ENCODE measurements at places on chromosomes 2 and 18. TPM values are rescaled to one million over a fixed set of nuclear protein-coding genes. Genes with fewer than 3 reads are reported as not detected.

- DNase-seq = no peak
Observed at GRCh38 chr18:38076346-38077070, 510.9 kb upstream of the CELF4 start.

DNA sequence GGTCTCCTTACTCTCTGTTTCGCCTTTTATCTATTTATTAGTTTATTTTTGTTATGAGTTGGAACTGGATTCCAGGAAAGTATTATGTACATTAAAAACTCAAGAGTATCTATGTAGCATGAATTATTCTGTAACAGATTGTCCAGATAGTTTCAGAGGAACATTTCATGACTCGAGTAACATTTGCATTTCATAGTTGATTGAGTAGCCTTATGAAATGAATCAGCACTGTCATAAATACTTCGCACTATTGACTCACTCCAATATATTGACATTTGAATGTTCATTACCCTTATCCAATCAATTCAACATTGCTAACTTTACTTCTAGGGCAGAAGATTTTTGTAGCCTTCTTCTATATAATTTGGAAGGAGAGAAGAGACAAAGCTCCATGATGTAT lies 11.3 kb upstream of the VRK2 start:
- DNase-seq = no peak

DNA sequence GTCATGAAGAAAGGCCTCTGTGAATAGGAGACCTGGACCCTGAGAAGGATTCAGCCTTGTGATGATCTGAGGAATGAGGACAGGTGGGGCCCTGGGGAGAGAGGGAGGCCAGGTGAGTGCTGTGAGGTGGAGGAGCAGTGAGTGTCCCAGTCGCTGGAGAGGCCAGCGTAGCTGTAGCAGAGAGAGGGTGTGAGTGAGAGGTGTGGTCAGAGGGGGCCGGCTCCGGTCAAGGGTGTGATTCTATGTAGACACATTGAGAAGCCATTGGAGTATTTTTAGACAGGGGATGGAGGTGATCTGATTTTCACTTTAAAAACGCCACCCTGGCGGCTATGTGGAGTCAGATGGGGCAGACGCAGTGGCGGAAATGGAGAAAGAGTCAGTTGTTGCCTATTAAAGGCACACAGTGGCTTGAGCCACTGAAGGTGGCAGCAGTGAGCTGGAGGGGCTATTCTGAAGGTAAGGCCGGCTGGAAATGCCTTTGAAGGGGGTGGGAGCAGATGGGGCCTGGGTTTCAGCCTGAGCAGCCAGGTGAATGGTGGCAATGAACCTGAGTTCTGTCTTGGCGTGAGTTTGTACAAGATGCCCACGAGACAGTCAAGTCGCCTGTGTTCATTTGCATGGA lies 55.6 kb downstream of the GREB1 start:
- peak; percentile 58 for DNase-seq

DNA sequence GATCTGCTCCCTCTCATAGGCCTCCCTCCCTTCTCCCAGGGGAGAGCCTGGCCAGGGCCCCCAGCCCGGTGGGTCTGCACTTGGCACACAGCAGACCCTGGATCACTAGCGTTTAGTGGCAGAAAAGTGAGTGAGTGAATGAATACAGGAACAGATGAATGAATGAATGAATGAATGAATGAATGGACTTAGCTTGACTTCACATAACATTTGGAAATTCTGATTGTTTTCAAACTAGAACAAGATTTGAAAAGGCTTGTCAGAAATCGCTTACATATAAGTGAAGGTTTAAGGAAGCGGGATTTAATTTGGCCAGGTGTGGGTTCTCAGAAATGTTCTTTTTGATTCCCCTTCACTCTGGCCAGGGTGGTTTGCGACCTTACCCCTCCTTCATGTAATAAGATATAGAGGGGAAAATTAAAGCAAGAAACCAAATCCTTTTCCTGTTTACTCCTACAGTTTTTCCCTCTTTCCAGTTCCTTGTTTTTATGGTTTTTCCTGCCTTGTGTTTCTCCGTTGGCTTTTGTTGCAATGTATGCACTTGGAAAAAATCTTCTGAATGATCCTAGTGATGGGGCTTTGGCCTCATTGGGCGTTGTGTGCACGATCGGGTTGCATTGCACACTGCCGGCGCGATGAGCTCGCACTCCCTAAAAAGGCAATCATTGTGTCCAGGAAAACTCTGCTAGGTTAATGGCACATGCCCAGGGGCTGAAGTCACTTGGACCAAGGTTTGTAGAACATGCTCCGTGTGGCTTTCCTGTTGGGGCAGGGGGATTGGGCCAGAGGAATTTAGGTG lies 16.4 kb downstream of the LRRFIP1 start:
- no peak for DNase-seq

- no peak for DNase-seq
Observed at GRCh38 chr18:74806700-74807416, 209.2 kb downstream of the ZNF407 start.

GRCh38 chr2:122905431-122905830 lies 1119.7 kb upstream of the CNTNAP5 start:
- no peak for DNase-seq

DNA sequence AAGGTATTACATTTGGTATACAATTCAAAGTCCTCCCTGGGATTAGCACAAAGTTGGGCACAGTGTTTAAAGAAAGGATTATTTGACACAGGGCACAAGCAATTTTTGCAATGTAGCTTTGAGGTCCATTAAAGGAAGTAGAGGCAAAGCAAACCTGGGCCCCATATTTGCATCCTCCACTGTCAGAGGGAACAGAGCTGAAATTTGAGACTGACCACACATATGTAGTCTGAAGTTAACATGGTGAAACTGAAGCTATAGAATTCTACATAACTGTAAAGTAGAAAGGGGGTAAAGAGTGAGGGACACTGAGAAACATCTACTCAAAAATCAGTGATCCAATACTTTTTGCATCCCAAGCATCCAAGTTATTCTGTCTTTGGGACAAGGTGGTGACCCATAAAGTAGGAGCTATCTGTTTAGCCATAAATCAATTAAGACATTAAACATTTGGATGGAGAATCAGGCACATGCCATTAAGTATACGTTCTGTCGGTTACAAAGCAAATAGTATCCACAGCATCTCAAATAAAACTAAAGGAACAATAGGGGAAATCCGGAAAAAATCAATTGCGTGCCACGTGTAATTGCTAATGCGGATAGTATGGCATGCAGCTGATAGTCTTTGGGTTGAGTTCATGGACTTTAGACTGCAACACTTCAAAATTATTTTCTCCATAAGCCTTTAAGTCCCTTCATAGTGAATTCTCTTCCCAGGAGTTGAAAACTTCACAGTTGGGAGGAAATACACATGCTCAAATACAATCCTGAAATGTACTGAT lies 72.6 kb downstream of the PLEKHM3 start:
- no peak for DNase-seq

DNA sequence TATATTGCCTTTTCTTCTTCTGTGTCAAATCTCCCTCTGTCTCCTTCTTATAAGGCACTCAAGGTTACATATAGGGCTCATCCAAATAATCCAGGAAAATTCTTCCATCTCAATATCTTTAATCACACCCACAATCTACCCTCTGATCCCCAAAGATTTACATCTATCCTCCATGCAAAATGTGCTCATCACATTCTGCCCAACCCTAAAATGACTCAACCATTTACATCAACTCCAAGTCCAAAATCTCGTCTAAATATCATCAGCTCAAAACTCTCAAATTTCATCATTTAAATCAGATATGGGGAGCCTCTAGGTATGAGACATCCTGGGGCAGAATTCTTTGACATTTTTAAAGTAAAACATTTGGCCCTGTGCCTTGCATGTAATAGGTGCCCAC lies 1349.8 kb downstream of the SUCLG1 start:
- no peak for DNase-seq

- DNase-seq = peak; percentile 34
Observed at GRCh38 chr2:30225131-30225762, 6.1 kb upstream of the LBH start.

- DNase-seq = no peak
Observed at GRCh38 chr18:27094621-27095020, 90.5 kb downstream of the CHST9 start.

- no peak for DNase-seq
Observed at GRCh38 chr2:121386707-121387106, 101.7 kb upstream of the TFCP2L1 start.

DNA sequence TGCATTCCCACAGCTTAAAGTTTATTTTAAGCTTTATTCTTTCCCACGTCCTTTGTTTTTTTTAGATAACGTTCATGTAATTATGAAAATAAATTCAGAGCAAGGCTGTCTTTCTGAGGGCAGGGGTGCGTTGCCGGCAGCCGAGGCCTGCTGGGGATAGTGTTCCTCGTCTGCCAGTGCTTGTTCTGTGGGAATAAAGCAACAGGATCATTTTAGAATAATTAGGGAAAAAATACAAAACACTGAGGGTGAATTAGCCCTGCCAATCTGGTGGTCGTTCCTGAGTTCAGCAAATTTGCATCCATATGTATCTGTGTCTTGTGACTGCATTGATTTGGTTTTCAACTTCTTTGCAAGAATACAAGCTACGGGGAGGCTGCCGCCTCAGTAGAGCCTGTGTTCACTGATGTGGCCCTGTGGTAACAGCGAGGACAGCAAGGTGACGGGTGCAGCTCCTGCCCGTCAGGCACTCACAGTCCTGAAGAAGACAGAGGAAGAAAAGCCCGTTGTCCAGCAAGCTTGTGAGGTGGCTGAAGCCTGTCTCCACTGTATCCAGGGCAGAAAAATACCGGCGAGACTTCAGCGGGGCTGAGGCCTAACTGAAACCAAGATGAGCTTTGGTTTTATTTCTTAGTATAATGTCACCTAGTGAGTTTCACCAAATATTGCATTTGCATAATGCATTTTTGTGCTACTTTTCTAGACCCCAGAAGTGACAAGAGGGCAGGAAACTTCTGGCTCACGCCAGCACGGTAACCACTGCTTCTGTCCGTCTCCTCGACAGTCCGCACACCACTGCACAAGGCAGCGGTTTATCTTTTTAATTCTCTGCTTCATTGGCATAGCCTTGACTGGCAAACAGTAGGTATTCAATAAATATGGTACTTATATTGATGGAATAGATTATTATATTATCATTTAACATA lies 64.5 kb downstream of the SH3YL1 start:
- no peak for DNase-seq

- DNase-seq = peak; percentile 37
Observed at GRCh38 chr2:123502931-123503330, 522.2 kb upstream of the CNTNAP5 start.

DNA sequence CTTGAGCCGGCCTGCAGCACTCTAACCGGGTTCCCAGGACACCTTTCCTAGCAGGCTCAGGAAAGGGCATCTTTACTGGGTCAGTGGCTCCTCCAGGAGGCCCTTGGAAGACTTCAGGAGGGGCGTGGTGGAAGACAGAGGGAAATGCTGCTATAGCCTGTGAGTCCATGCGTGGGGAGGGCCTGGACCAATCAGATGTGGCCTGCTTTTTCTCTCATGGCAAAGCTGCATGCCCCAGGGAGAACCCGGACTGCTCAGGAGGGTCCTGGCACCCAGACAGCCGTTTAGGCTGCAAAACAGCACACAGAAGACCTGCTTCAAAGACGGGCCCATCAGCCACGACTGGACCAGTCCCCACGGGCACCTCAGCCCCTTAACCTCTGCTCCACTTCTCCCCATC lies 84.4 kb downstream of the EIPR1 start:
- DNase-seq = no peak

- DNase-seq = no peak
Observed at GRCh38 chr2:239269173-239269885, 131.5 kb downstream of the HDAC4 start.

DNA sequence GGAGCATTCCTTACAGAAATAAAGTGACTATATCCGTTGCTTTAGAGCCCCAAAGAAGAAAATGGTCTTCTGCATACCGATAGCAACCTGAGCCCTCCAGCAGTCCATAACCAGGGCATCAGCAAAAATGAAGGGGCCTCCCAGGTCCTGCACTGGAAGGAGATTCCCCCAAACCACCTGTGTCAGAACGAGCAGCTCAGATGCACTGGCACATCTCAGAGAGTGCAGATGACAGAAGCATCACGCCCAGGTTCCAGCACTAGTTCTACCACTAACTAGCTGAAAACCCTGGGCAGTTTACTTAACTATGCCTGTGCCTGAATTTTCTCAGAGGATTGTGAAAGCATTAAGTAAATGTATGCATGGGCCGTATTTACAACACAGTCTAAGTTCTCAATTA lies 466.7 kb upstream of the MYT1L start:
- DNase-seq = no peak

GRCh38 chr2:102888514-102888913 lies 126.7 kb downstream of the TMEM182 start:
- no peak for DNase-seq

DNA sequence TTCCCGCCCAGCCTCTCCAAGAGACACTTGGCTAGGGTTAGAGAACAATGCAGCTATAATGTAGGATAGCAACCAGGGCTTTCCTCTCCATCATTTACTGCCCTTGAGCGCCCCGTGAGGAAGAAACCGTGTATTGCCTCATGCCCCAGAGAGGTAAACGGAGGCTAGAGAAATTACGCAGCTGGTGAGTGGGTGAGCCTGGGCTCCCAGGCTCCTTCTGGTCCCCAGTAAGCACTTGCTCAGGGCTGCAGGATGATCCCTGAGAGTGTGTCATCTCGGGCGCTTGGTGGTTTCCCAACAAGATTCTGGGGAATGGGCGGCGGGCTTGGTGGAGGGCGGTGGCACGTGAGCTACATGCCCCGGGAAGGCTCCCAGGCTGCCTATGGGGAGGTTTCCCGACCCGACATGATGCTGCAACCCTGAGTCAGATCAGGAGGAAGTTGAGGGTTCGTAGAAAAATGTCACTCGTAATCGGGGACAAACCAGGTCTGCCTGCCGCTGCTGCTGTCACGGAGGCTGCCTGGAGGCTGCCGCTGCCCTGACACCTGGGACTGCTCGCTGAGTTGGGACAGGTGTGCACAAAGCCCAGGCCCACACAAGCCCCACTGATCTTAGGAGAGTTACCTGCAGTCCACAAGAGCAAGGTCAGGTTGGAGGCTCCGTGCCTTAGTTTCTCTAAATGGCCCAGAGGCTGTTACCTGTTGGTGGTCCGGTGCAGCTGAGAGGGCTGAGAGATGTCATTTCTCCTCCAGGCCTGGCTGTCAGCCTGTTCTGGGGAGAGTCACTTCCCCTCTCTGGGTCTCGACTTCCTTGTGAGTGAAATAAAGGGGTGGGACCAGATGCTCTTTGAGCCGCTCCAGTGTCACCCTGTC lies at the start of gene GPR55:
GPR55 (minus strand) TSS at position 773 of the 872 bp plus-strand sequence. CDS start 14,280 bp downstream, outside the sequence.
- DNase-seq = peak; percentile 70

TCF7L1 gene
- 0.71 TPM for total RNA-seq

PKDCC gene
- 15.1 TPM for total RNA-seq

CRACDL gene
- total RNA-seq = 1.0 TPM

DNER gene
- 34.3 TPM for total RNA-seq

SCYGR3 gene
- total RNA-seq = not detected

CACNB4 gene
- 0.35 TPM for total RNA-seq

ZNF804A gene
- total RNA-seq = not detected
